Effector CD8-positive, alpha-beta T cell (primary cell): ENCODE measurements at places on chromosomes 16 and 17.

GRCh38 chr16:56119133-56119532 is 72.2 kb upstream of the GNAO1 start:
- no peak for DNase-seq

DNA sequence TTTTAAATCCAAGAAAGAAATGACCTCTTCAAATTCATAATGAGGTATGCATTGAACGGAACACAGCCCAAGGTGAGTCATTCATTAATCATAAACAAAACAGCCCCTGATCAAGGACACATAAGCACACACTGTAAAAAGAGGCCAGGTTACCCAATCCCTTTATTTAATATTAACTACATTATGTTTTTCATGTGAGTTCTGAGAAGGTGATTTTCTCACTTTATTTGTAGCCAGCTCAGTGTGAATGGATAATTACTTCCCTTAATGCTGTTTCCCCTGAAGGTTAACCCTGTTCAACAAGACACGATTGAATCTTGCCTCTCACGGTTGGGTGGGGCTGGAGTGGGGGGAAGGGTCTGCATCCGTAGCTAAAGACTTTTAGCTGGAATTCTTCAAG is 257.3 kb upstream of the SALL1 start:
- DNase-seq: no peak

GRCh38 chr16:85204242-85205010 is 92.2 kb upstream of the CIBAR2 start:
- DNase-seq: no peak

DNA sequence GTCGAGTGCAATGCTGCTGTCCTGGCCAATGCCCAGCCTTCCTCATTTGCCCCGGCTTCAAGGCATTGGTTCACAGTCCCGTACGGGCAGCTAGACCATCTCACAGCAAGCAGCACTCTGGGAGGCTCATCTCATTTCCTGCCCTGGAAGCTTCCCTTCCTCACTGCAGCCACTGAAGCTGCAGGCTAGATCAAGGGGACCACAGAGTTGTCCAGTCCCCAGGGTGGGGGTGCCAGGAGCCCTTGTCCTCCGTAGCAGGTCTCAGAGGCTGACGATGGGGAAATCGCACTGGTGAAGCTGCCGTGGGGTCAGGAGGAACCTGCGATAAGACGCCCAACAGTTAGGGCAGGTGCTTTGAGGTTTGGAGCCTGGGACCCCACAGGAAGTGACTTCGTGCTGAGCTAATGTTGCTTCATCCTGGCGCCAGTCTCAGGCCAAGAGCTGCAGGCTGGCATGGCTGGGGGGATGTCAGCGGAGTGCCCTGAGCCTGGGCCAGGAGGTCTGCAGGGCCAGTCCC is at the start of gene SPNS3:
SPNS3 (plus strand) TSS at position 426 of the 517 bp plus-strand sequence; CDS start at position 454, 28 bp downstream.
- DNase-seq: no peak

DNA sequence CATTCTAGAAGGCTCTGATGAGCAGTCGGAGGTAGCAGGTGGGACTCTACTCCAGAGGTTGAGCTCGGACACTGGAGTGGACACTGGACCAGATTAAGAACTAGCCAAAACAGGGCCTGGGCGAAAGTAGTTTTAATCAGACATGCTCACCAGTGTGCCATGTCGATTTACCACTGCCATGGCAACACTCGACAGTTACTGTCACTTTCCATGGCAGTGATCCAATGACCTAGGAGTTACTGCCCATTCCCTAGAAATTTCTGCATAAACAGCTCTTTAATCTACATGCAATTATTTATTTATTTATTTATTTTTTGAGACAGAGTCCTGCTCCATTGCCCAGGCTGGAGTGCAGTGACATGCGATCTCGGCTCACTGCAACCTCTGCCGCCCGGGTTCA is 7.2 kb upstream of the METTL9 start:
- DNase-seq: no peak
